ENCODE measurements at places on chromosomes 2 and 18.

- DNase-seq = no peak
These were observed 323.1 kb downstream of the TMX3 start for GRCh38 chr18:68391801-68392200.

GRCh38 chr2:106638043-106638442 is 150.9 kb downstream of the CD8B2 start:
- DNase-seq = no peak

- DNase-seq = no peak
These were observed 143.5 kb downstream of the DNAH7 start for GRCh38 chr2:195925120-195925519.

- DNase-seq = no peak
These were observed 80.7 kb downstream of the PXDN start for GRCh38 chr2:1663621-1664020.

Measured in DMS79 (cell line).